ENCODE measurements at places on chromosomes 16 and 17. TPM values are rescaled to one million over a fixed set of nuclear protein-coding genes. Genes with fewer than 3 reads are reported as not detected.

DNA sequence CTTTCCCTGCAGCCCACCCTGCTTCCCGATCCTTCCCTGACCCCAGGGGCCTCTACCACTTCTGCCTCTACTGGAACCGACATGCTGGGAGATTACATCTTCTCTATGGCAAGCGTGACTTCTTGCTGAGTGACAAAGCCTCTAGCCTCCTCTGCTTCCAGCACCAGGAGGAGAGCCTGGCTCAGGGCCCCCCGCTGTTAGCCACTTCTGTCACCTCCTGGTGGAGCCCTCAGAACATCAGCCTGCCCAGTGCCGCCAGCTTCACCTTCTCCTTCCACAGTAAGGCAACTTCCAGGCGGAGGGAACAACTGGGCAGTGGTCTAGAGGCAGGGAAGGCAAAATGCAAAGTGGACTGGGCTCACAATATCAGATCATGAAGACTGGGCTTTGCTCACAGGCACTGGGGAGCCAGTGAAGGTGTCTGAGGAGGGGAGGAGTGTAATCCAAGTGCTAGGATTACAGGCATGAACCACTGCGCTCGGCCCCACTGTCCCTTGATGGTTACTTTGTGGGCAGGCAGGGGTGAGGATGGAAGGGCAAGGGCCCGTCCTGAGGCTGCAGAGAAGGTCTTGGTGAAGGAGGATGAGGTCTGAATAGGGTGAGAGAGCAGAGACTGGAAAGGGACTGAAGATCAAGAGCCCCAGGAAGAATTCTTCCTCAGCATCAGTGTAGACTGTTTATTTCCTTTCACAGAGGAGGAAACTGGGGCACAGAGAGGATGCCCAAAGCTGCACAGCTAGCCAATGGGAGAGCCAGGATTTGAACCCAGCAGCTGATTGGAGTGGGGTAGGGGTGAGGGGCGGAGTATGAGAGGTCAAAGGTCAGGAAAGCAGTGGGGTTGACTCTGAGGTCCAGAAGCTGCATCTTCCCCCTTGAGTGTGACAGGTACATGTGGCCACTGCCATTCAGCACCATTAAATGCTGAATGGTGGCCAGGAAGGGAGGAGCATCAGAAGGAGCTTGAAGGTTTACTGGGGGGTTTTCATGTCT lies 16.5 kb upstream of the ADGRG3 start:
- no peak for DNase-seq

DNA sequence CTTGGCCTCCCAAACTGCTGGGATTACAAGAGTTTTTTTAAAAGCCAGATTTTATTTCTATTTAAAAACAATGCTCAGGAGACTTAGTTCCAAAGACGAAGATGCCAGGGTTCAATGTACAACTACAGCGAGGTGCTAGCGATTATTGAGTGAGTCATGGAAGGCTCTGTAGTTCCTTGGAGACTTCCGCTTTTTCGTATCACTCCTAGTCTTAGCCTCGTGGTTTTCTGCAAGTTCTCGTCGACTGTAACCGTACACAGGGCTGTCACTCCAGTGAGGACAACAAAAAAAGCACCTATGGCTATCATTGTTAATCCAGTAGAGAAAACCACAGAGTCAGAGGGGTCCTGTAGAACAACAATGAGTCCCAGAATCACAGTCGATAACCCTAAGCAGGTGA lies 22.7 kb upstream of the ZC3H7A start:
- no peak for DNase-seq

DNA sequence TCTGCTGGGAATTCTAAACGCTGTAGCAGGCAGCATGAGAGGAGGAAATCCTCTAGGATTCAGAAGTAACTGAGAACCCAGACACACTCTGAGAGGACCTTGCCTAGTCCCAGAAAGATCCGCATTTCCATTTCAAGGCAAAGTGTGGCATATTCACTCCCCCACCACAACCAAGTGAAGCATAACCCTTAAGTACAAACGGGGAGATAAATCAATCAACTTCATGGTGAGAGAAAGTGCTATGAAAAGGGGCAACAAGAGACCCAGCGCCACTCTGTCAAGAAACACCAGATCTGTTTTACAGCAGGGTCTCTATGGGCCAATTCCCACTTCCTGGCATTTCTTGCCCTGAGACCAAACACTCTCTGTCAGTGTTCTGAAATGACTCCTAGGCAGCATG lies 68.3 kb downstream of the SMG6 start:
- DNase-seq, result no peak

DNA sequence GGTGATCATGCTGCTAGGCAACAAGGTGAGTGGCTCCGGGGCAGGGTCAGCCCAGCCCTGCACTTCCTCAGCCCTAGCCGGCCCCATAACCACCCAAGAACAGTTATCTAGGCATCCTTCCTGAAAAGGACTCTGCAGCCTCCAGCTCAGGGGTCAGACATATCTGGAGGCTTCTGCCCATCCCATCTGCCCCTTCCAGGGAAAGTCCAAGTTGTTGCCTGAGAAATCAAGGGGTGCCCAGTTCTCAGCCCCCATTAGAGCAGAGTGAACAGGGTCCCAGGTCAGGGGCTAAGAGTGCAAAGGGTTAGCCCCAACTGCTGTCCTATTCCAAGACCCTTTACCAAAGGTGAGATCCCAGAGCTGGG lies 4.1 kb upstream of the NHERF1 start:
- no peak for DNase-seq

GRCh38 chr17:37818689-37819088 lies 73.8 kb upstream of the HNF1B start:
- no peak for DNase-seq

DNA sequence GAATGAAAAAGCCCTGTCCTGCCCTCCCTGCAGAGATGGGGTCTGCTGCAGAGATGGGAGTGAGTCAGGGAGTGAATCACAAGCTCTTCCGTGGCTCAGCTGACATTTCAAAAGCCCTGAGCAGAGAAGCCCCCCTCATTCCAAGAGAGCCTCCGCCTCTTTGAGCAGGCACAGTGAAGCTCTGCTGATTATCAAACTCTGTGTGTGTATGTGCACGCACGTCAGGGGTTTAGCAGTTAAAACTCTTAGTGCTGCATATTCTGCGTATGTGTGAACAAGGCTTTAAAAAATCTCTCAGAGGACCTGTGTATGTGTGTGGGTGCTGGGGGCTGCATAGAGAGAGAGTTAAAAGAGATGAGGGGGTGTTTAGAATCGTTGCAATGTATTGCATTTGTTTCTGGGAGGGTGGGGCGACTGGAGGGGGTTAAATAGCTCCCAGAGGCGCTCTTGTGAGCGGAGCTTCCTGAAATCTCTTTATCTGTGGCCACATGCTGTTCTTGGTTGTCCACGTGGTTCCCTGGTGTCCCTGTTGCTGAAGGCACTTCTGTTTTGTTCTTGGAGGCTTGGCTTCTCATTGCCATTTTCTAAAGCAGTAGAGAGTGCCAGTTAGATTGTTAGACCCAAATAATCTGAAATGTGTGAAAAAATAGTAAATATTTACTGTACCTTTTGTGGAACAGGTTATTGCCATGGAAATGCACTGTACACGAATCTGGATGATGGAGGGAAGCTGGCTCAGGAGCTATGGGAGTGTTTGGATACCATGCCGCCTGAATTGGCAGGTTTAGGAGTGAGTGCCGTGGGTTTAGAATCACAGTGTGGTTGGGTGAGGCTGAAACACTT lies 116.6 kb downstream of the PRKCB start:
- no peak for DNase-seq

DNA sequence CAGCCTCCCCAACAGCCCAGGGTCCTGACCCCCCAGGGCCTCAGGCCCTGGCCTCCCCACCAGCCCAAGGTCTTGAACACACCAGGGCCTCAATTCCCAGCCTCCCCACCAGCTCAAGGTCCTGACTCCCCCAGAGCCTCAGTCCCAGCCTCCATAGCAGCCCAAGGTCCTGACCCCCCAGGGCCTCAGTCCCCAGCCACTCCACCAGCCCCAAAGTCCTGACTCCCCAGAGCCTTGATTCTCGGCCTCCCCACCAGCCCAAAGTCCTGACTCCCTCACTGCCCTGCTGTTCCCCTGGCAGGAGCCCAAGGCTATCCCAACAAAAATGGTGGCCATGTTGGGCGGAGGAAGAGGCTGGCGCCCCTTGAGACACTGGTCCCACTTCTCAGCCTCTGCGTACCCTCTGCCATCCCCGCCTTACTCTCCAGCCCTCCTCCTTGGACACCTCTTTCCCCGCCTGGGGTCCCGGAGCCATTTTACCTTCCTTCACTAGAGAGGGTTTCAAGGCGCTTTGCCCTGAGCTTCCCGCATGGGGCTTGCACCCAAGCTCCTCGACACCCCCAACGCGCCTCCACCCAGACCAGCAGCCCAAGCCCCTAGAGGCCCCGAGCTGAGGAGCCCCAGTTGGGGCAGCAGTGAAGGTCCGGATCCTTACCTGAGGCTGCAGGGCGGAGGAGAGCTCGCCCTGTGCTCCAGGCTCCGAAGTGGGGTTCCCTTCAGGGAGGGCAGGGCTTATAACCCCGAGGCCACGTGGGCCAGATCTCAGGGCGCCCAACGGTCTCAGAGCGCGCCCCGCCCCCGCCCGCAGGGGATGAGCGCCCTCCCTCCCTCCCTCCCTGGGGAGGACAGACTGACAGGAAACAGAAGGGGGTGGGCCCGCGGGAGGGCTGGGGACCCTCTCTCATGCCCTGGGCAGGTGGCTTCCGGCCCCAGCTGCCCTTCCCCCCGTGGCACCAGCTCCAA lies 3.5 kb upstream of the TSPOAP1 start:
- DNase-seq, result peak; percentile 91

GRCh38 chr17:53193044-53193443 lies 629.7 kb upstream of the KIF2B start:
- no peak for DNase-seq

GRCh38 chr17:63774969-63775265 lies 947 bp downstream of the DDX42 start:
- DNase-seq, result no peak

- DNase-seq, result peak; percentile 93
Measured at GRCh38 chr17:50062293-50063243, 6.7 kb downstream of the ITGA3 start.

DNA sequence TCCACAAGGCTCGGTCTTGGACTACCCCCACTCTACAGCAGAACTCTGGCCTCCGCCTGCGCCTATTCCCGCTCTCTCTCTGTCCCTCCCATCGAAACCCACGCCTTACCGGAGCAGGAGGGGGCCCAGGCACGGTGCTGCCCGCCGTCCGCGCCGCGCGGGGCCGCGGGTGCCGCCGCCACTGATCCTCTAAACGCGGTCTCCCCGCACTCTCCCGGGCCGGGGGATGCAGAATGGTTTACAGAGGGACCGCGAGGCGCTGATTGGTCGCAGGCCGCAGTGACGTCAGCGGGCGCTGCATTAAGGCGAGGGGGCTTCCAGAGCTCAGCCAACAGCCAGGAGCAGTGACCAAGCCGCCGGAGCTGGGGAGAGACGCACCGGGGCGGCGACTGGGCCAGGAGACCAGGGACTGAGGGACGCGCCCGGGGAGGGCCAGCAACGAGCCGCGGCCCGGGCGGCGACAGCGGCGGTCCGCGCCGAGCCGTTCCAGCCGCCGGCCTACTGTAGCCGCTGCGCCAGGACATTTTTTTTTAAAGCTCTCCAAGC lies 747 bp upstream of the LHX1 start:
- DNase-seq, result no peak

DNA sequence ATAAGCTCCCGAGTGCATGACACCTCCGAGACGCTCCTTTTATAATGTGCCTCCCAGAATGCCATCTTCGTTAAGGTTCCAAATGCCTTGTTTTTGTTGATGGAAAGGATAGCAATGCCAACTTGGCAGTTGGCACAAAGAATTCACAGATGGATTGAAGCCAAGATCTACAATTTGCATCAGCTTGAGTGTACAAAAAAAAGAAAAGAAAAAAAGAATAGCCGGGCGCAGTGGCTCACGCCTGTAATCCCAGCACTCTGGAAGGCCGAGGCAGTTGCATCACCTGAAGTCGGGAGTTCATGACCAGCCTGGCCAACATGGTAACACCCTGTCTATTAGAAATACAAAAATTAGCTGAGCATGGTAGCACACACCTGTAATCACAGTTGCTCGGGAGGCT lies 7.6 kb downstream of the TBC1D16 start:
- no peak for DNase-seq

DNA sequence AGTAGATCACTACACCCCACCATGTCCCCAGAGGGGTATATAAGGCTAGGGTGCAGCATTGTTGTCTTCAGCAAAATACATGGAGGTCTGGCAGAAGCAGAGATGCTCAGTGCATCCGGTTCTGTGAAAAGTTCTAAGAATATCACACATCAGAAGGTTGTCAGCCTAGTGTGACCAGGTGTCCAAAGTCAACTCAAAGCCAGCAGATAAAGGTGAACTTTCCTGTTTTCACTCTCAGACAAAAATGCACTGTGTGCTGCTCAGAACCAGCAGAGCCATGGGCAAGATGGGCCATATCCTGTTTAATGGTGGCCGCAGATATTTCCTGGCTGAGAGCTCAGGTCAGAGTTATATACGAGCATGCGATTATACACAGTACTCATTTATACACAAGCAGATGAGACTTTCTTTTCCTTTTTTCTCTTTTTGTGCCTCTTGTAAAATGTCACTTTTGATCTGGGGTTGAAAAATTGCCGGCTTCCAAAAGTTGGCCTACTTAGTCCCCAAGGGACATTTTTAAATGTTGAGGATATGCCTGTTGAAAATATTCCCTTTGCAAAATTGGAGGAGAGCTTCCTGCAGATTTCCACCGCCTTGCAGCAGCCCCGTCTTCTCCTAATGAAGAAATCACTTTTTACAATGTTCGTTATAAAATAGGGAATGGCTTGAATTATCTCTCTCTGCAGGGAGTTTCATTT lies 425.6 kb upstream of the SALL1 start:
- no peak for DNase-seq

GRCh38 chr17:78547035-78547434 lies 30.2 kb downstream of the DNAH17 start:
- no peak for DNase-seq

GRCh38 chr17:29573558-29573869 lies 5.0 kb downstream of the TP53I13 start:
- DNase-seq, result no peak

DNA sequence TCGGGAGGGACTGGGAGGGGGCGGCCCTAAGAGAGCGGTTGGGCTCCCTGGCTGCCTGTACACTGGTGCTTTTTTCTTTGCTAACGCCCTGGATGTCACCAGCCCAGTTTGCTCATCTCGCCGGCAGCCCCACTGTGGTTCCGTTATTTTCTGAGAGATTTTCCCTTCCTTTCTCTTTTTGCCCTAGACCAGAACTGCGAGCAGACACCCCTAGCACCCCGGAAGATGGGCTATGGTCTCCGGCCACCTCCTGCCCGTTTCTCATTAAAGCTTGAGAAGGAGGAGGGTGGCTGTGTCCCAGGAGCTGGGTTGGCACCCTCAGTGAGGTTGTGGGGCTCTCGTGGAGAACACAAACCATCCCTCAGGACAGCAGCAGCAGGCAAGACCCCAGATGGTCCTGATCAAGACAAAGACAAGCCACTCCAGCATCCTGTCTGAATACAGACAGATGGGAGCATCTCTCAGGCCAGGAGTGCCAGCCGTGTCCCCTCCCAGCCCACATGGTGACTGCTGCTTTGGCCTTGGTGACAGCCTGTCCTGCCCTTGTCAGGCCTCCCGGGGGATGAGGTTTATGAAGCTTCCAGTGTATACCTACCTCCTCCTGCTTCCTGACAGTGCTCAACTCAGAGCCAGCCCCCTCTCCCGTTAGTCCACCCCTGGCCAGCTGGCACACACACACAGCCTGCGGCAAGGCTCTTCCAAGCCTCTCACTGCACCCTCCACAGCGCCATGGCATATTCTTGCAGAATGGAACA lies 77.2 kb downstream of the KCNJ12 start:
- no peak for DNase-seq

The STX8 gene
- 43.2 TPM for polyA plus RNA-seq

The NPIPB9 gene
- 1.2 TPM for polyA plus RNA-seq

The OTOA gene
- polyA plus RNA-seq, result 0.03 TPM

The ABCC12 gene
- 0.08 TPM for polyA plus RNA-seq

The CA7 gene
- polyA plus RNA-seq, result not detected

The C16orf82 gene
- polyA plus RNA-seq, result not detected

The SLC12A3 gene
- not detected for polyA plus RNA-seq

The KRTAP4-1 gene
- polyA plus RNA-seq, result not detected

The TAOK1 gene
- 17.4 TPM for polyA plus RNA-seq
